ENCODE measurements at places on chromosomes 13 and 19.

GRCh38 chr13:109862627-109863026, 76.2 kb upstream of the IRS2 start:
- DNase-seq = no peak

DNA sequence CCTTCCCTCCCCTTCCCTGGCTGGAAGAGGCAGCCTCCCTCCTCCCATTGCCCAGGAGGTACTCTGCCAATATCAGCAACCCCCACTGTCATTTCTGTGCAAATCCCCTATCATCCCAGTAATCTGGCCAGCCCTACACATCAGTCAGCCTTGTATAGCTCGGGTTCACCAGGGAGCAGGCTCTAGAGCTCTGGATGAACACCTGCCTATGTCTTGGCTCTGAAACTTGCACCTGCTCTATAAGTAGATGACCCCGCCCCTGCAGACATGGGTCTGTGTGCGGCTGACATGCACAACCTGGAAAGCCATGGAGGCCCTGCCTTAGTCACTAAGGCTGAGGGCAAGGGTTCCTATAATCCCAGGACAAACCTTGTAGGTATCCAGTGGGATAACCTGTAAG, 1042.9 kb downstream of the UQCRFS1 start:
- DNase-seq = no peak

DNA sequence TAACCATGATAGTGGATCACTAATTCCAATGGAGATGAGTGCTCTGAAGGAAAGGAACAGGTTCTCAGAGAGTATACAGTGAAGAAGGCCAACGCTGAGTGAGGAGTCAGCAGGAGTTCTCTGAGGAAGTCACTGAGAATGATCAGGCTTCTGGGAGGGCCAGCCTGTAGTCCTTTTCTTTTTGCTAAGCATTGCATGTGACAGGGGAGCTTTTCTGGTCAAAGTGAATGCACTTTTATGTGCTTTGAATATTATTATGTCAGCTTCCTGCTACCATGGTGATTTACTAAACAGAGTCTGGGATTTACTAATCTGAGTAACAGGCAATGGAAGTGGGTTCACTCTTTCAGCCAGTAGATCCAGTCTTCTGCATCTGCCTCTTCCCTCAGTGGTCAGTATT, 81.1 kb upstream of the SERP2 start:
- no peak for DNase-seq

GRCh38 chr13:111917901-111918300, 149.0 kb upstream of the SOX1 start:
- DNase-seq = no peak

GRCh38 chr19:35717665-35718344, at the start of gene KMT2B:
Gene KMT2B, plus strand, starts transcription at chr19:35718003. Its CDS starts 16 bp downstream, at chr19:35718019.
- DNase-seq = no peak

DNA sequence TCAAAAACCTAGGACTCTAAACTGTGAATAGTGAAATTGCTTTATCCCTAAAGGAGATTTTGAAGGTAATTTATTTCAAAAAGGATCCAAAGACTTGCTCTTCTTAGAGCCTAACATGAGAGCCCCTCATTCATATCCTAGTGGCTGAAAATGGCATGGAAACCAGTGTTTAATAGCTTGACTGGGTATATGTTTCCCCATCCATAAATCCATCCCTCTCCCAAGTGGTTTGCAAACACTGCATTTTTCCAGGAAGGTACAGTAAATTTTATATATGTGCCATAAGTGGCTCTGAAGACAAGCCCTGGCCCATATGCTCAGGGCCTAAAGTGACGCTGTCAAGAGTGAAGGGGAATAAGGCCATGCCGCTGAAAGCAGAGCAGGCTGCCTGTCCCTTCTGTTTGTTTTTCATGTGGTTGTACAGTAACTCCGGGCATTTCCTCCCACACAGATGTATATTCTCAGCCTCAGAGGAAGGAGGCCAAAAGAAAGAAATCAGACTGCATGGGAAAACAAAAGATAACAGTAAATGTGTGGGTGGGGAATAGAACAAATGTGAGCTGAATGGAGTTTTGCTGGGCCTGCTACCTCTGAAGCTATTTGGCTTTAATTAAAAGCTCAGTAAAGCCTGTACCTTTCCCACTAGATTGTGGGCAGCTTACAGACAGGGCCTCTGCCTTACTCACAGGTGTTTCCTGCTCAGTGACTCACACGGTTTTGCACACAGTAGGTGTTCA, 181.9 kb downstream of the PCDH9 start:
- DNase-seq = no peak

GRCh38 chr19:2331601-2332246, 3.2 kb downstream of the SPPL2B start:
- no peak for DNase-seq

DNA sequence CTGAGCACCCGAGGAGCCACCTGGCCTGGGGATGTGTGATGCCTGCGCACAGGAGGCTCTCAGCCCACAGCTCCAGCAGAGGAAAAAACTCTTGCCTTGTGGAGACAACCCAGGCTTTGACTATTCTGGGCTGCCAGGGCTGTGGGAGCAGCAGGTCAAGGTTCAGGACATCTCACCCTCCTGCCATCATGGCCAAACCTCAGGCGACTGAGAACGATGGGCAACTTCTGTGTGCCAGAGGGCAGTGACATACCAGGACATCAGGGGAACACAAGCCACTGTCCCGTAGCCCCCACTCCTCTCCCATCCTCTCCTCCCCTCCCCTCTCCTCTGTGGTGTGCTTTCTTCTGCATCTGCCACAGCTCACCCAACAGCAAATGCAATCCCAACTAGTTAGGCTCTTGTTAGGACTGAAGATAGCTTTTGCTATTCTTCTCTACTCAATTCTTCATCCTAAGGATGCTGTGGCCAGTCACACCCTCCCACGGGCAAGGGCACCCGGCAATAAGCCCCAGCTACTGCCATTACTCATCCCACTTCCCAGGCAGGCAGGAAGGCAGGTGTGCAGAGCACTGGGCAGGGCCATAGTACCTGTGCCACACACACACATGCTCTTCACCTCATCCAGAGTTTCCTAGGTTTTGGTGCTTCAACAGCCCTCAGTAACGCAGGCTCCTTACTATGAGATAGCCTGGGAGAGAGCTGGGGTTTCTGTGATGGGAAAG, 16.8 kb downstream of the ELL start:
- DNase-seq = no peak

DNA sequence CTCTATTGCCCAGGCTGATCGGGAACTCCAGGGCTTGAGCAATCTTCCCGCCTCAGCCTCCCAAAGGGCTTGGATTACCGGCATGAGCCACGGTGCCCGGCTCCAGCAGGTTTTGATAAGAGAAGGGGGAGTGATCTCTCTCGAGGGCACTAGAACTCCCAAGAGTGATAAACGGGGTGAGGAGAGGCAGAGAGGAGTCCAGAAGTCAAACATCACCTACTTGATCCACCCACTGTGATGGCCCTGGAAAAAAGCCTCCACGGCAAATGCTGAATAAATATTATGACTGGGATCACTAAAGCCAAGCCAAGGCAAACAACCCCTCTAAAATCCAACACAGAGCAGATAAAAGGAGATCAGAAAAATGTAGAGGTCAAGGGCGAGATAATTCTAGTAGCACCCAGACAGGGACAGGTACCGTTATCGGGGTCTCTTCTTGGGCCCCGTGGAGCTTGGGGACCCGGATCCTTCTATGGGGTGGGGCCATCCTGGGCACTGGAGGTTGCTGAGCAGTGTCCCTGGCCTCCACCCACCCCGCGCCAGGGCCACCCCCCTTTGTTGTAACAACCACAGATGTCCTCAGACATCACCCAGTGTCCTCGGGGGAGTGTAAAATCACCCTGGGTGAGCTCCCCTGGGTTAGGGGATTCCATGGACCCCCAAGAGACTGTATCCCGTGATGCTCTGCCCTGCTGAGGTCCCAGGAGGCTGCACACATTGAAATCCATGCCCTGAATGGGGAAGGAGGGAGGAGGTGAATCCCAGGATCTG, 3.7 kb upstream of the CREB3L3 start:
- DNase-seq = no peak

- DNase-seq = no peak
These were observed 268.7 kb downstream of the DCT start for GRCh38 chr13:94210816-94211215.

DNA sequence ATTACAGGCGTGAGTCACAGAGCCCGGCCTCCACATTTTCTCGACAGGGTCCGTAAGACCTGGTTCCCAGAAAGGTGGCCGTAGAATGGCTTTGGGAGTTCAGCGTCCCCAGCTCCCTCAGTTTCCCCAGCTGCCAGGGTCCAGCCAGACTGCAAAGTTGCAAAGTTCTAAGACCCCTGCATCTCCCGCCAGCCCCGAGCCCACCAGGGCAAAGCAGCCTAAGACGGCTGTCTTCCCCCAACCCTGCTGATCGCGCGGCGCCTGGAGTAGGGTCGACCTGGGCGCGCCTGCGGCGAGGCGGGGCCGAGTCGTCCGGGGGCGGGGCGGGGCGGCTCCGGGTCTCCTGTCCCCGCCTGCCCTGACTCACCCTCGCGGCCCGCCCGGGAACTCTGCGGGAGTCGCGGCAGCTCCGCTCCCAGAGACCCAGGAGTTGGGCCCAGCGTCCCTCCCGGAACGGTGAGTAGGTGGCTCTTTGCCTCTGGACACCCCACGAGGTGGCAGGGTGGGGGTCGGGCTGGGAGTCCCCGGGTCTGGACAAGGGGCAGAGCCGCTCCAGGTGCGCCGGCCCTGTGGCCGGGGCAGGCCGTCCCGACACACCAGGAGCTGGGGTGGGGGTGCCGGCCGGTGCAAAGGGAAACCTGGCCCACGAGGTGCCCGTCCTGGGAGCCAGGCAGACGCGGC, at the start of gene LRRC8E:
Gene LRRC8E (plus strand): TSS at position 366 of the 681 bp plus-strand sequence. CDS start 7,094 bp downstream, outside the sequence.
- no peak for DNase-seq

- DNase-seq = no peak
These were observed 5.3 kb downstream of the PTBP1 start for GRCh38 chr19:802498-803098.

- DNase-seq = peak; percentile 69
These were observed 7.5 kb upstream of the LIN7B start for GRCh38 chr19:49106648-49107135.

- DNase-seq = no peak
These were observed 930 bp downstream of the ZNF136 start for GRCh38 chr19:12163826-12164225.

- DNase-seq = no peak
These were observed 24.8 kb downstream of the TSKS start for GRCh38 chr19:49738268-49738667.

GRCh38 chr13:25902891-25903341, 148.9 kb downstream of the SHISA2 start:
- DNase-seq = peak; percentile 45

DNA sequence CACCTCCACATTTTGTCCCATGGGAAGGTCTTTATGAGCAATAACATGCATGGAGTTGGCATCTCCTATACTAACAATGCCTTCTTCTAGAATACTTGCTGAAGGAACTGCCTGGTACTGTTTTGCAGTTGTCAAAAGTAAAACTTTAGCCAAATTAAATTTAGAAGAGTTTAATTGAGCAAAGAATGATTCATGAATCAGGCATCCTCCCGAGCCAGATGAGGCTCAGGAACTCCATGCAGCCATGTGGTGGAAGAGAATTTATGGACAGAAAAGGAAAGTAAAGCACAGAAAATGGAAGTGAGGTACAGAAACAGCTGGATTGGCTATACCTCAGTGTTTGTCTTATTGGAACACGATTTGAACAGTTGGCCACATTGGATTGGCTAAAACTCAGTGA, 1081.9 kb downstream of the SLITRK1 start:
- no peak for DNase-seq

GRCh38 chr19:19078801-19079200, 15.0 kb downstream of the SLC25A42 start:
- no peak for DNase-seq

GRCh38 chr13:31010296-31010695, 77.8 kb downstream of the TEX26 start:
- DNase-seq = no peak

DNA sequence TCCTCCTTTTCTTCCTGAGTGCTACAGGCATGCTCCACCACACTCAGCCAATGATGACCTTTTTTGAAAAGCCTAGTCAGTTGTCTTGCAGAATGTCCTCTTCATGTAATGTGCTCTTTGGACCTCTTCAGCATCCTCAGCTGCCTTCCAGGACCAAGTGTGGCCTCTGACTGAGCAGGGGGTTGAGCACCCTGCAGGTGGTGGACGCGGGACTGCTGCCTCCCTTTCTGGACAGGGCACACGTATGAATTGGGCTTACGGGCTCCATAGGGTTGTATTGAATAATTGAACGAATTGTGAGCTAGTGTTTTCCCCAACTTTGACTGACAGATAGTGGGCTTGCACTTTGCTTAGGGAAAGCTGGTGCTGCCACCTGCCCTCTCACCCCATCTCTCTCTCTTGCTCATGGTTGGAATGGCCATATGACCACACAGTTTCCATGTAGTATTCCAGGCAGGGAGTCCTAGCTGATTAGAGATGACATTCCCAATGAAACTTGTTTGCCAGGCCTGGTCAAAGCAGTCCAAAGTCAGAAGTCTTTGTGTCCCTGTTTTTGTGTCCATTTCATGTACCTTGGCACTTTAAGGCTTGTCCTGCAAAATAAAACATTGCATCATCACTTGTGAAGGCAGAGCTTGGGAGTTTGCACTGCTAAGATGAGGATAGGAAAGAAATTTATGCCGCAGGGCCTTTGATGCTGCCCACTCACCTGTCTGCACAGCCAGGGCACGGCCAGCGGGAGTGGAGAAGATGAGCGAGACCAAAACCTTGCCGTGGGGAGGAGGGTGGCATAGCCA, 76.3 kb upstream of the NPAS1 start:
- no peak for DNase-seq

GRCh38 chr13:27967203-27967735, 1.8 kb downstream of the CDX2 start:
- DNase-seq = no peak

DNA sequence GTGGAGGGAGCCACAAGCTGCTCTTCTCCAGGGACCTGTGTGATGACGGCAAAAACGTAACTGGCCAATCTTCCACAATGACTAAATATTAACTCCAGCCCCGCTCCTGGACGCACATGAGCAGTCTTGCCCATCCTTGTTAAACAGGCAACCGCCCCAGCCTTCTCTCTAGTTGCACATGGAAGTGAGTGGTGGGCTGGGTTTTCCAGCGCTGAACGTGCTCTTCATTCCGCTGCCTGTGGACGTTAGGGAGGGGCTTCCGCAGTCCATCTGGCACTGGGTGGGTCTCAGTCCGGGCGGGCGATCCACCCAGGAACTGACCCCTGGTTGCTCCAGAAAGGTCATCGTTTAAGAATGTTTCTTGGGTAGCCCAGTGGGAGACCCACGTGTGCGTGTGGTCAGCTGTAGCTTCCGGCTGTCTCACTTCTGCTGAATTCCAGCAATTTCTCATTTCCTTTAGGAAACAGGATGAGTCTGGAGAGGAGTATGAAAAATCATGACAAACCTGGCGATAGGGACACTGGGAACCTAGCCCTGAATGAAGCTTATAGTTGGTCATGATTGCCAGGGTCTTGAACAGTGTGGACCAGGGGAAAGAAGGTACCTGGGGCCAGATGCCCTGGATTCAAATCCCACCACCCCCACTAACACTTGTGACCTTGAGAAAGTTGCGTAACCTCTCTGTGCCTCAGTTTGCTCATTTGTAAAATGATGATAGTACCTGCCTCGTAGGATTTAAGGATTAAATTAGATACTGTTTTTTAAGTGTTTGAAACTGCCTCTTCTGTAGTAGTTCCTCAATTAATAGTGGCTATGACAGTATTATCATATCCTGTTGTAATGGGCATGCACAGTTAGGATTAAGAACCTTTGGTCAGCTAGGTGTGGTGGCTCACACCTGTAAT, 92.6 kb downstream of the SIPA1L3 start:
- no peak for DNase-seq
